Cerebellar nuclear complex (tissue), 1 donor: ENCODE measurements at places on chromosomes 5 and 9.

DNA sequence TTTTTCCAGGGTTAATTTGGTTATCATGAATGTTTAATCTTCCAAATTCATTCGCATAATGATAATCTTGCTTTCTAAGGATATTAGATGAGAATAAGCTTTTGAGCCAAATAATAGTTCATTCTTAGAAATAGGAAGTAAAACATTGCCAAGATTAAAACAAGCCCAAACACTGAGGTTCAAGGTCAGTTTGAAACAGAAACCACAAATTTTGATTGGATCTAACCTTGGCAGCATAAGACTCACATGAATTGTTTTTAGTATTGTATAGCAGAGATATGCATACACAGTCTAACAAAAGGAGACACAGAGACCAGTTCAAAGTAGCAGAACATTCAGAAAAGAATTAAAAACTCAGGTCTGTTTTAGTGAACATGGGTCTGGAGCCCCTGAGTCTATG is 43.4 kb upstream of the VCAN start:
- no peak for DNase-seq

DNA sequence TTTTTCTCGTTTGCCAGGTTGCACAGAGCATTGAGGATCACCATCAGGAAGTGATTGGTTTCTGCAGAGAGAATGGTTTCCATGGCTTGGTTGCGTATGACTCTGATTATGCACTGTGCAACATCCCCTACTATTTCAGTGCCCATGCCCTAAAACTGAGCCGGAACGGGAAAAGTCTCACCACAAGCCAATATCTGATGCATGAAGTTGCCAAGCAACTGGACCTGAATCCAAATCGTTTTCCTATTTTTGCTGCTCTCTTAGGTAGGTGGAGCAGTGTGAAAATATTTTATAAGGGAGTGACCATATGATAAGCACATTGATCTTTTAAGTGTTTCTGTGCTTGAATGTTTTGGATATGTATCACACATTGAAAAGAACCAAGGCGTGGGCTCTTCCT is 17.7 kb upstream of the FAM120AOS start:
- no peak for DNase-seq

GRCh38 chr5:66851306-66851705 is 255.1 kb downstream of the MAST4 start:
- DNase-seq, result no peak

DNA sequence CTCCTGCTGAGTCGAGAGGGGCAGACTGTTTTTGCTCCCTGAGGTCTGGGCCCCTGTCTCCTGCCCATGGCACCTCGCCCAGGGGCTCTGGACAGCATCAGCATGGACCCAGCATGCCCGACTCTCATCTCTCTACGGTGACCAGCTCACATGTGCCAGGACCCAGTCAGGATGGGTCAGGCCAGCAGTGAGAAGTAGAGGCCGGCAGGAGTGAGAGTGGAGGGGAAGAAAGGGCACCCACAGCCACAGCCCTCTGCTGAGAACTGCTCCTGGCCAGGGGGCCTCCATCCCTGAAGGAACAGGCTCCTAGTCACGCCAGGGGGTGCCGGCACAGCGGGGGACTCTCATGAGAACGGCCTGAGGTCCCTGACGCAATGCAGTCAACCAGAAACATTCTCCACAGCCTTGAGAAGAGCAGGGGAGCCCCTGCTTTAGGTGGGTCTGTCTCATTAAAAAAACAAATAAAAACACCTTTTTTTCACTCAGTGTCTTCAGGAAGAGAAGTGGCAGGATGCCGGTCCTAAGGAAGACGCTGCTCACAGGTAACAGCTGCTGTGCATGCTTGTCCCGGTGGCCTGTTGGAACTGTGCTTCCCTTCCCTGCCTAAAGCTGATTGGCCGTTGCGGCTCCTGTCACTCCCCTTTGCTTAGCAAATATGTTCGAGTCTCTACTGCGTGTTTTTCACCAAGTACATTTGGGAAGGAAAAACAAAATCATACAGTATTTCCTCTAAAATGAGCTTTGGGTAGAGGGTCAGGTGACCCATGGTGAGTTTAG is 85.7 kb upstream of the FBXW11 start:
- no peak for DNase-seq

DNA sequence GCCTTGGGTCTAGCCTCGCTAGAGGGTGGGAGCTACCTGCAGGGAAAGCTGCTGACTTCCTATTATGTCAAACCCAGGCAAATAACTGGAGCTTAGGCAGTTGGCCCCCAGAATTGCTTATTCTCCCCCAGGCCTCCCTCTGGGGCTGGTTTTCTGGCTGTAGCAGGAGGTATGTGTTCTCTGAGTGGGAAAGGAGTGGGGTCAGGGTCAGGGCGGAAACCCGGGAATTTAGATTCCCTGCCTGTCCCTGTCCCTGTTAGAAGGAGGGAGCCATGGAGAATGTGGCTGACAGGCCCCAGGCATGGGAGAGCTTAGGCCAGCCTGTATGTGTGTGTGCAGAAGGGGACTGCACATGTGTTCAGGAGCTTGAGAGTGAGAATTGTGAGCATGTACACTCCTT is 13.6 kb upstream of the CXXC5 start:
- DNase-seq, result no peak
